Stimulated activated CD4-positive, alpha-beta T cell treated with anti-CD3 and anti-CD28 coated beads, Interleukin-1b, Interleukin-23, amount 100 ng/mL, for 24 hours (primary cell): ENCODE measurements at places on chromosomes 16 and 17.

DNA sequence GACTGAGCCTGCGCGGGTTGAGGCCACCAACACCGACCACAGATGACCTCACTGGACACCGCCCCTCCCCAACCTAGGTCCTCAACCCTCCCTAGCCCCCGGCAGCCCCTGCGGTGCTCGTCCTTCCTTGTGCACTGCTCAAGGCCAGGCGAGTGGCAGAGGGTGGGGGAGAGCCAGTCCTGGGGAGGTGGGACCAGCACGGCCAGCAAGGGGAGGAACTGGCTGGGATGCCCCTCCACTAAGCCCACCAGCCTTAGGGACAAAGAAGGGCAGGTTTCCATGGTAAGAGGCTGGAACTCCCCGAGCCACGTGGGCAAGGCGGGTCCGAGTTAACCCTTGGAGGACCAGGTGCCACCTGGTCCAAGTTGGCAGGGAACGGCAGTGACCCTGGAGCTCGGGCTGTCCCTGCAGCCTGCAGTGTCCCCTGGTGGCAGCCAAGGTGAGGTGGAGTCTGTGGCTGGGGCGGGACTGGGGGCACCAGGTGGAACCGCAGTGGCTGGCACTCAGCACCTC lies 9.2 kb downstream of the FSCN2 start:
- no peak for DNase-seq

- no peak for DNase-seq
Observed at GRCh38 chr16:4628283-4628682, 3.7 kb downstream of the MGRN1 start.

GRCh38 chr16:23013484-23013883 lies 135.8 kb downstream of the USP31 start:
- DNase-seq, result no peak

DNA sequence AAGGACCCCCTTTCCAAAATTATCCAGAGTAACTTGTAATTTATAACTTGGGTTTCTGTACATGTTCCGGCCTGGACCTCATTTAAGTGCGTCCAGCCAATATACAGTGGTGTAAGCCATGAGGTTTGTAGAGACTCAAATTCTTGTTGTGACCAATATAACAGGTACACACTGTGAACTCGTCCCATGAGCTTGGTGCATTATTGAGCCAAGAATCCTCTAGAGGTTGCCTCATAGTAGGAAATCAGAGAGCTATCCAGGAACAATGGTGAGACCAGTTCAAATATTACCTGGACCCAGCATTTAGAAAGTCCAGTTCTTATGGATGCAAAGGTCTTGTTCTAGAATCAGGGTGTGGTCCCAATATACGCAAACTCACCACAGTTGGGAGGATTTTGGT lies 138.2 kb downstream of the NPIPB5 start:
- no peak for DNase-seq

- DNase-seq, result no peak
Observed at GRCh38 chr16:19114359-19115147, 789 bp downstream of the ITPRIPL2 start.

DNA sequence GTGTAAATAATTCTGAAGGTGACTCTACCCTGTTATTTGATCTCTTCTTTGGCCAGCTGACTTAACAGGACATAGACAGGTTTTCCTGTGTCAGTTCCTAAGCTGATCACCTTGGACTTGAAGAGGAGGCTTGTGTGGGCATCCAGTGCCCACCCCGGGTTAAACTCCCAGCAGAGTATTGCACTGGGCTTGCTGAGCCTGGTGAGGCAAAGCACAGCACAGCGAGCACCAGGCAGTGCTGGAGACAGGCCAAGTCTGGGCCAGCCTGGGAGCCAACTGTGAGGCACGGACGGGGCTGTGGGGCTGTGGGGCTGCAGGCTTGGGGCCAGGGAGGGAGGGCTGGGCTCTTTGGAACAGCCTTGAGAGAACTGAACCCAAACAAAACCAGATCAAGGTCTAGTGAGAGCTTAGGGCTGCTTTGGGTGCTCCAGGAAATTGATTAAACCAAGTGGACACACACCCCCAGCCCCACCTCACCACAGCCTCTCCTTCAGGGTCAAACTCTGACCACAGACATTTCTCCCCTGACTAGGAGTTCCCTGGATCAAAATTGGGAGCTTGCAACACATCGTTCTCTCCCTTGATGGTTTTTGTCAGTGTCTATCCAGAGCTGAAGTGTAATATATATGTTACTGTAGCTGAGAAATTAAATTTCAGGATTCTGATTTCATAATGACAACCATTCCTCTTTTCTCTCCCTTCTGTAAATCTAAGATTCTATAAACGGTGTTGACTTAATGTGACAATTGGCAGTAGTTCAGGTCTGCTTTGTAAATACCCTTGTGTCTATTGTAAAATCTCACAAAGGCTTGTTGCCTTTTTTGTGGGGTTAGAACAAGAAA lies 5.1 kb downstream of the STH start:
- no peak for DNase-seq
